ENCODE measurements at places on chromosomes 13 and 19.

GRCh38 chr13:87656306-87656705 lies 14.9 kb upstream of the SLITRK5 start:
- DNase-seq, result no peak

- no peak for DNase-seq
Observed at GRCh38 chr13:98922306-98922705, 55.6 kb downstream of the DOCK9 start.

DNA sequence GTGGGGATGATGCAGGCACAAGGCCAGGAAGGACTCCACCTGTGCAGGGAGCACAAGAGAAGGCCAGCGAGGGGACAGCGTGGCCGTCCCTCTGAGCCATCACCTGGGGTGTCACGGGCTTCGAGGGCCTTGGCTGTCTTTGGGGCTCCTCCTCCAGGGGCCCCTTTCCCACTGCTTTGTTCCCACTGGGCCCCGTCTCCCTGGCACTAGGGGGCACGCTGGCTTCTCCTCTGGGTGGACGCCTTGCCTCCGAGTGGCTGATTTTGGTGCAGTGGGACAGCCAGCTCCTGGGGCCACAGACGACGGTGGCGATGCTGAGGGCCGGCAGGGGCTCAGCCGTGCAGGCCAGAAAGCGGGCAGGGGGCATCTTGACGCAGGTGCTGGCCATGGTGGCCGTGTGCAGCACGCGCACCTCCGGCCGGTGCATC lies 43.2 kb upstream of the GRTP1 start:
- DNase-seq, result no peak

DNA sequence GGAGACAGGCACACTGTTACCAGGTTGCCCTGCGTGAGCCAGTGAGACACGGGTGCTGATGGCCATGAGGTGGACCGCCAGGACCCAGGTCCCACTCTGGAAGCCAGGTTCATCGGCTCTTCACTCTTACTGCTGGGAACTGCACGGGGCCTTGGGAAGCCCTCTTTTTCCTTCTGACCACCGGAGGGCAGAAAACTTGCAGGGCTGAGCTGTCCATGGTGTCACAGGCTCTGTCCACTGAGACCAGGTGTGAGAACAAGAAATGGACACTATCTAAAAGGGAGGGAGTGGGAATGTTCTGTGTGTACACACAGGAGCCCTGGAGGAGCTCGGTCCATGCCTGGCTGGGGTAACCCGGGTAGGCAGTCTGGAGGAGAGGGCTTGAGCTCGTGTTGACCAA lies 93.4 kb downstream of the UQCRFS1 start:
- DNase-seq, result no peak

DNA sequence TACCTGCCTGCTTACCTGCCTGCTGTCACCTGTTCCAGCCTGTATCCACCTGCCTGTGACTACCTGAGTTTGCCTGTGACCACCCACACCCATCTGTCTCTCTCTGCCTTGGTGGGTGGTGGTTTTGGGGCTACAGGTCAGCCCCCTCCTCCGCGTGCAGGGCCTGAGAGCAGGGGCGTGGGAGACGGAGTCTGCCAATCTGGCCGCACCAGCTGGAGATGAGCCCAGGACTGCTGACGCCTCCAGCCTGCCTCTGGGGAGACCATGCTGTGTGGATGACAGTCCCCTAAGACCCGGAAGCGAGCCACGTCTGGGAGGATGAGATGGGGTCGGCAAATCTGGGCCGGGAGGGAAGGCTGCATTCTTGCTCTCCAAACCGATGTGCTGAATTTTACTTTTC lies 15.9 kb upstream of the KCTD15 start:
- DNase-seq, result no peak

- no peak for DNase-seq
Observed at GRCh38 chr13:35927567-35928021, 203.6 kb downstream of the DCLK1 start.

GRCh38 chr13:86121881-86122280 lies 322.7 kb upstream of the SLITRK6 start:
- DNase-seq, result no peak

DNA sequence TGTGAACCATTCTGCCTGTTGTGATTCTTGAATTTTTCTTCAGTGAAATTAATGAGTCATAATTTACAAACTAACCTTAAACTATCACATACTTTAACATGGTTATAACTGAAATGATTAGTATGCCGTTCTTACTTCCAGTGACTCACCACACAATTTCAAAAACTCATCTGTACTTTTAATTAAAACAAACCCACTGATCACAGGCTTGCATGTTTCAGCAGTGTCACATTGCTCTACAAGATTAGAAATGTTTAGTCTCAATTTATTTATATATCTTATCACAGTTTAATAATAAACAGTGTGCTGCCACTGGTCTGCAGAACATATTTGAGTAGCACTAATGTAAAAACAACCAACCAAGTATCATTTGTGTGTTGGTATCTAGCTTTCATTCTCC lies 2227.9 kb upstream of the PCDH20 start:
- DNase-seq, result no peak

GRCh38 chr13:59842507-59842906 lies 321.2 kb downstream of the DIAPH3 start:
- DNase-seq, result no peak

DNA sequence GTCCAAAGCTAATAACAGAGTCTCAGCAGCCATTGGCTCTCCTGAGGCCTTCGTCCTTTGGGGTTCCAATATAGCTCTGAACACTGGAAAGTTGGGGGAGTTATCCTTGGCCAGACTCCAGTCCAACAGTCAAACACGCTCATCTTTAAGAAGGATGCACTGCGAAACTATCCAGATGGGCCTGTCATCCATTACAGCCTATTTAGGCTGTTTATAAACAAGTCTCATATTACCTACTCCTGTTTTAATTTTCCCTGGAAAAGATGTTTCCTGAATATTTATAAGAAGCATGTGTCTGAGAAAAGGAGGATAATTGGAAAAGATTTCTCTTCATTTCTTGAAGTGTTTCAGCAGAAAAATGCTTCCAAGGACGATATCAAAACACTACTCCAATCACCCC lies 170.7 kb downstream of the DCT start:
- no peak for DNase-seq

DNA sequence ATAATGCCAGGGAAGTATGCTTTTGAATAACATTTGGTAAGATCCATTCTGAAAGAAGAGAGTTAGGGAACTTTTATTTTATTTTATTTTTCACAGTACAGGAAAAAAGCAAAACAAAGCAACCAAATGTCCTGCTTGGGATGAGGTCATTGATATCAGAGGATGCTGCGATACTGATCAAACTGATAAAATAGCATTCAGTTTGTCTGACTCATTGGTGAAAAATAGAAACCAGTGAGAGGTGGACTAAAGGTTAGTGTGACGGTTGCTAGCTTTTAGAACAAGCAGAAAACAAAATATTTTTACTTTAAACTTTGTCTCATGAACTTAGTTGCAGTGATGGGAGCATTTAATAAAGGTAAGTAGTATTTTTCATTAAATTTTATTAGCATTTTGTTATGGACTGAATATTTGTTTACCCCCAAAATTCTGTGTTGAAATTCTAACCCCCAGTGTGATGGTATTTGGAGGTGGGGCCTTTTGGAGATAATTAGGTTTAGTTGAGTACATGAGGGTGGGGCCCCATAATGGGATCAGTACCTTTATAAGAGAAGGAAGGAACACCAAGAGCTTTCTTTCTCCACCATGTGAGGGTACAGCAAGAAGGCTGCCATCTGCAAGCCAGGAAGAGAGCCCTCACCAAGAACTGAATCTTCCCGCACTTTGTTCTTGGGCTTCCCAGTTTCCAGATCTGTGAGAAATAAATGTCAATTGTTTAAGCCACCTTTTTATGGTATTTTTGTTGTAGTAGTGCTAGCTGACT lies 37.3 kb downstream of the ITGBL1 start:
- no peak for DNase-seq

DNA sequence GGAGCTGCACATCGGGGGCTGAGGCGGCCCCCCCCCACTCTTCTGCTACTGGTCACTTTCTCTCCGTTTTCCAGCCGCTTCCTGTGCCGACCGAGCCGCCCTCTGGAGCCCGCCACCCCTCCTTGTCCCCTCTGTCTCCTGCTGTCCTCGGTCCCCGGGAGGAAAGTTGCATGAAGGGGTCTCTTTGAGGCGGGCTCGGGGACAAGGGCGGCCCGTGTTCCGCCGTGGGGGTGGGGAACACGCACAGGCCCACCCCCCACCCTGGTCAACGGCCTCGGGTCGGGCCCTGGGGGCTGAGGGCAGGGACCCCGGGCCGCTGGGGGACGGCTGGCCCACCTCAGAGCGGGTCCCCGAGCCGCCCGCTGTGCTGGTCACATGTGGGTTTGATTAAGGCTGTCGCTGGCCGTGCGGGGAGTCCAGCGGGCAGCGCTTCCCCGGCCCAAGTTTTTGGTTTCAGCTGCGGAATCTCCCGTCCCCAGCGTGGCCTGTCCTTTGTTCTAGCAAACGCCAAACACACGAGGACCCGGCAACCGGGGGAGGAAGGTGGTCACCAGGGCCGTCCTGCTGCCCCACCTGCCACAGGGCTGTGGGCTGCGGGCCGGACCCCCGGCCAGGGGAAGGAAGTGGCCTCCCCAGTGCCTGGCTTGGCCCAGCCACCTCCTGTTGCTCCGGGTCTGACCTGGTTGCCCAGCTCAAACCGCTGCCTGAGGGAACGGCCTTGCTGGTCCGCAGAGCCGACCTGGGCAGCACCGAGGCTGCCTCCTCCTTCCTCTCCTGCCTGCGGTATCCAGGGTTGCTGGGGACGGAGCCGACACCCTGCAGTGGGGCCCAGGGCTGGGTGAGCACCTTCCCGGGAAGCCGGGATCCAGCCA lies 1.9 kb downstream of the EFNA2 start:
- no peak for DNase-seq

DNA sequence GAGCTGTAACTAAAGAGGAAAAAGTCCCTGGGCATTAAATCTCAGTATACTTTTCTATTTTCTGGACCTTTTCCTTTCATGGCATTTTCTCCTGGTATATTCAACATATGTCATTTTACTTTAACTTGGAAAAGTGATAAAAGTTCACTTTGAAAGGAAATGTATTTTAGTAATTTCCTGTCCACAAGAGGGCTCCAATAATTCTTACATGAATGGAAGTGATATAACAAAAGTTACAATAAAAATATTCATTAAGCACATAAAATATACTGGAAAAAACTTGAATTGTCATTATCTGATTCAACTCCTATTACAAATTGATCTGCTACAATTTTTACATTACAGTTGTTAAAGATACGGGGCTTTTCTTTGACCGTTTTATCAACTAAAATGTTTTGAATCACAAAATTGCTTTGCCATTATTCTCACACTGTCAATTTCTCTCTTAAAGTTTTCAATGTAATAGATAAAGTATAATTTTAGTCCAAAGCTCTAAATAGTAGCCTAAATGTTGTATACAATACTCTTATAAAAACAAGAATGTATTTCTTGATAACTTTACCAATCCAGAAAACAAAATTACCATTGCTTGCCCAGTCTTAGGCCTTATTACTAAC lies 4.9 kb downstream of the UBL3 start:
- no peak for DNase-seq

GRCh38 chr13:60335531-60335930 lies 61.5 kb upstream of the TDRD3 start:
- no peak for DNase-seq

- DNase-seq, result no peak
Observed at GRCh38 chr13:27425158-27425917, 919 bp downstream of the GTF3A start.

GRCh38 chr19:12485052-12485416 lies 418 bp upstream of the ZNF709 start:
- DNase-seq, result no peak

DNA sequence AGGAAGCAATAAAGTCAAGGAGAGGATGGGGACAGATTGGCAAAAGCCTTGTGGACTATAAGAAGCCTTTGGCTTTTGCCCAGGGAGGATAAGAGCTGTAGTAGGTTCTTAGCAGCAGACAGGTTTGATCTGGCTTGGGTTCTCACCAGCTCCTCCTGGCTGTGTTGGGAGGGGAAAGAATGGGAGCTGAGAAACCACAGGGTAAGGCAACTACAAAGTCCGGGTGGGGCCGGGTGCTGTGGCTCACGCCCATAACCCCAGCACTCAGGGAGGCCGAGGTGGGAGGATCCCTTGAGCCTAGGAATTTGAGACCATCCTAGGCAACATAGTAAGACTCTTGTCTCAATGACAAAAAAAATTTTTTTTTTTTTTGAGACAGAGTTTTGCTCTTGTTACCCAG lies 20.6 kb downstream of the NECTIN2 start:
- no peak for DNase-seq

GRCh38 chr13:96781141-96781540 lies 213.1 kb downstream of the OXGR1 start:
- peak; percentile 49 for DNase-seq

- DNase-seq, result no peak
Observed at GRCh38 chr19:4174213-4174894, 8.0 kb downstream of the SIRT6 start.

GRCh38 chr13:34748596-34748995 lies 193.5 kb upstream of the NBEA start:
- no peak for DNase-seq

DNA sequence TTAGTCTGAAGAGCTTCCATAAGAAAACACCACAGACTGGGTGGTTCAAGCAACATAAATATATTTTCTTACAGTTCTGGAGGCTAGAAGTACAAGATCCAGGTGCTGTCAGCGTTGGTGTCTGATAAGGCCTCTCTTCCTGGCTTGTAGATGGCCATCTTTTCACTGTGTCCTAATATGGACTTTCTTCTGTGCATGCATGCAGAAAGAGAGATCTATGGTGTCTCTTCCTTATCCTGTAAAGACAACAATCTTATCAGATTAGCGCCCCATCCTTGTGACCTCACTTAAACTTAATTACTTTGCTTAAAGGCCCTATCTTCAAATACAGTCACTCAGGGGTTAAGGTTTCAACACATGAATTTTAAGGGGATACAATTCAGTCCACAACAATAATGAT lies 14.1 kb upstream of the NDFIP2 start:
- no peak for DNase-seq

- no peak for DNase-seq
Observed at GRCh38 chr19:30743011-30743410, 370.8 kb downstream of the ZNF536 start.

- DNase-seq, result no peak
Observed at GRCh38 chr13:91036886-91037285, 310.6 kb upstream of the MIR17HG start.

DNA sequence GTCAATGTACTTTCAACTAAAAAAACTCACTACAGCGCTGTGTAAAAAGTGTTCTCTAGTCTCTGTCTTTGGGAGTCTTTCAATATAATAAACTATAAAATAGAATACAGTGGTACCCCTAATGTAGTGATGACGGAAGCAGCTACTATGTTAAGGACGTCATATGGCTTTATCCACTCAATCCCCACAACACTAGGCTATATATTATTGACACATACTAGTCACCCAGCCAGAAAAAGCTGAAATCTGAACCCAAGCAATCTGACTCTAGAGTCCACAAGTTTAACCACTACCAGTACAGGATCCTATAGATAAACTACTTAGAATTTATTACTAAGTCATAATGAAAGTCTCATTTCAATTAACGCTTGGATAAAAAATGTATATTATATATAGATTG lies 48.3 kb downstream of the ELF1 start:
- no peak for DNase-seq
